ENCODE measurements at places on chromosomes 16 and 17.
A peak's percentile ranks its signal among the peaks of the same experiment; 100 is the strongest.

DNA sequence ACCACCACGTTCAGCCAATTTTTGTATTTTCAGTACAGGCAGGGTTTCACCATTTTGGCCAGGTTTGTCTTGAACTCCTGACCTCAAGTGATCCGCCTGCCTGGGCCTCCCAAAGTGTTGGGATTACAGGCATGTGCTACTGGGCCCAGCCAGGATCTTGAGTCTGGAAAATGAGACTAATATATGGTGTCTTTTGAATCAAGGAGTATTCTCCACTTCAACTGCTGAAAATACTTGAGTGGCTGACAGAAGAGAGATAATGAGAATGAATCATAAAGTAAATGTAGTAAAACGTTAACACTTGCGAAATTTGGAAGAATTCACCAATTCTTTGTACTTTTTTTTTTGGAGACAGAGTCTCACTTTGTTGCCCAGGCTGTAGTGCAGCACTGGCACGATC, 16.6 kb downstream of the SMYD4 start:
- no peak overlapping the region for H3K4me3 ChIP-seq
- DNase-seq = no peak

DNA sequence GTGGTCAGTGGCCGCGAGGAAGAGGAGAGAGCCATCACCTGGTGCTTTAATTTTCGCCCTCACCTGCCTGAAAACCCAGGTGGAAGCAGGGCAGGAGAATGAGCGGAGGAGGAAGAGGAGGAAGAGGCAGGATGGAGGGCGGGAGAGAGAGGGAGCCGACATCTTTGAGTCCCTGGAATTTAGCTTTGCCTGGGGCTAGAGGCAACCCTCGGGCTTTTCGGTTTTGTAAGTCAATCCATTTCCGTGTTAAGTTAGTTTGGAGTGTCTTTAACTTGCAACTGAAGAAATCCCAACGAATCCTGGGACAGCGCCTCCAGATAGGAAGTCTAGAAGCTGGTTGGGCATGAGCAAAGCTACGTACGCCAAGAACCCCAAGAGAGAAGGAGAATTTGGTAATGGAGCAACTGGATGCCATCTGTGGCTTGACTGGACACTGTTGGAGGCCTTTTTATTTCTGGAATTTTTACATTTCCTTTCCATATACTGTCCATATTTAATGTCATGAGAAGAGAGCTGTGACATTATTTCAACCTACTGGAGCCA, 36.9 kb upstream of the ATP2A3 start:
- H3K27ac ChIP-seq = no peak overlapping the region
- peaks cover 4% of the 10 kb centered on the region for H3K4me1 ChIP-seq
- no peak overlapping the region for H3K4me3 ChIP-seq

- DNase-seq = peak; percentile 55
- H3K36me3 ChIP-seq = peaks cover 12% of the 10 kb centered on the region
- H3K4me3 ChIP-seq = no peak overlapping the region
Measured at GRCh38 chr16:67995423-67995822, 3.9 kb downstream of the DPEP2 start.

- H3K27me3 ChIP-seq = no peaks in the 10 kb centered on the region
- peaks cover 89% of the 10 kb centered on the region for H3K4me1 ChIP-seq
- peak overlapping the region; percentile 20 for H3K27ac ChIP-seq
- no peak overlapping the region for H3K4me3 ChIP-seq
- DNase-seq = no peak
Measured at GRCh38 chr16:23947838-23948237, 112.1 kb downstream of the PRKCB start.

- no peak overlapping the region for H3K4me3 ChIP-seq
- no peak for DNase-seq
- no peaks in the 10 kb centered on the region for H3K27me3 ChIP-seq
- no peaks in the 10 kb centered on the region for H3K36me3 ChIP-seq
- H3K4me1 ChIP-seq = peaks cover 3% of the 10 kb centered on the region
- no peak overlapping the region for H3K27ac ChIP-seq
Measured at GRCh38 chr17:73424571-73424970, 112.8 kb upstream of the CDC42EP4 start.

GRCh38 chr16:66600477-66600876, 4.0 kb upstream of the CMTM3 start:
- H3K27ac ChIP-seq = no peak overlapping the region
- DNase-seq = no peak
- peaks cover 35% of the 10 kb centered on the region for H3K4me1 ChIP-seq
- H3K4me3 ChIP-seq = no peak overlapping the region

DNA sequence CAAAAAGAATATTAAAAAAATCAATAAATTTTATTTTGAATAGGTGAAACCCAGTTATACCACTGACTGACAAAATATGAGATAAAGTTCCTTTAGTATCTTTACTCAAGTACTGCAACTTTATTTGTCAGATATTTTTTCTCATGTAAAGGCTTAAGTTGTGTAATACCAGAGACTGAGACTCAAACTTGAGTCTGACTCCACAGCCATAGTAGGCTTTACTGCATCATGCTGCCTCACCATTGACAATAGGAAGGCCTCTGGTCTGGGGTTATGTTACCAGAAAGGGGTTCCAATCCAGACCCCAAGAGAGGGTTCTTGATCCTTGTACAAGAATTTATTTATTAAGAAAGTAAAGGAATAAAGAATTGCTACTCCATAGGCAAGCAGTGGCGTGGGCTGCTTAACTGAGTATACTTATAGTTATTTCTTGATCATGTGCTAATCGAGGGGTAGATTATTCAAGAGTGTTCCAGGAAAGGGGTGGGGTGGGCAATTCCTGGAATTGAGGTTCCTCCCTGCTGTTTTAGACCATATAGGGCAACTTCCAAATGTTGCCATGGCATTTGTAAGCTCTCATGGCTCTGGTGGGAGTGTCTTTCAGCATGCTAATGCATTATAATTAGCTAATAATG, 187.4 kb upstream of the WSB1 start:
- H3K27ac ChIP-seq = no peak overlapping the region
- no peak overlapping the region for H3K4me3 ChIP-seq
- DNase-seq = no peak
- H3K36me3 ChIP-seq = no peaks in the 10 kb centered on the region

DNA sequence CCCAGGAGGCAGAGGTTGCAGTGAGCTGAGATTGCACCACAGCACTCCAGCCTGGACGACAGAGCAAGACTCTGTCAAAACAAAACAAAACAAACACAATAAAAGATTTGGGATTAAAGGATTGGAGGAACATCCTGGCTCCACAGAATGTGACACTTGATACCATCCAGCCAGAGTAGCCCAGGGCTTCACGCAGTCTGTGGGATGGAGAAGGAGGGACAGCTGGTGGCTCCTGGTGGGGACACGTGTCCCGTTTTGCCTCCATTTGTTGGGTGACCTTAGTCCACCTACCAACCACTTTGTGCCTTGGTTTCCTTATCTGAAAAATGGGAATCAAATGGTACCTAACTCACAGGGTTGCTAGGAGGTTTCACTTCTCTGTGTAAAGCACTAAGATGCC, 12.4 kb upstream of the CYB561 start:
- no peak overlapping the region for H3K27ac ChIP-seq
- H3K4me1 ChIP-seq = no peaks in the 10 kb centered on the region
- H3K27me3 ChIP-seq = peaks cover 7% of the 10 kb centered on the region
- H3K4me3 ChIP-seq = no peak overlapping the region

- no peak overlapping the region for H3K27ac ChIP-seq
- peaks cover 5% of the 10 kb centered on the region for H3K27me3 ChIP-seq
- DNase-seq = no peak
- H3K36me3 ChIP-seq = no peaks in the 10 kb centered on the region
Measured at GRCh38 chr17:55451203-55451641, 29.6 kb upstream of the MMD start.

DNA sequence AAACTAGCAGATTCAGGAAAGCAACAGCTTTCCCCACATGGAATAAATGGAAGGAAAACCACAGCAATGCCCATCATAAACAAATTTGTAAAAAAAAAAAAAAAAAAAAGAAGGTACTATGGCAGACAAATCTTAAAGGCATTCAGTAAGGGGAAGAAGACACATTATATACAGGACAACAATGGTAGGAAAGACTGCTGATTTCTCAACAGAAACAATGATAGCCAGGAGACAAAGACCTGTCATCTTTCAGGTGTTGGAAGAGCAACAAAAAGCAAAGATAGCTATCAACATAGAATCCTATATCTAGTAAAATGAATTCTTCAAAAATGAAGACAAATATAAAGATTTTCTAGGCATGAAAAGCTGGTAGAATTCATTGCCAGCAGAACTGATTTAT, 65.9 kb downstream of the KCNJ2 start:
- no peak overlapping the region for H3K27ac ChIP-seq
- no peaks in the 10 kb centered on the region for H3K4me1 ChIP-seq
- no peaks in the 10 kb centered on the region for H3K36me3 ChIP-seq
- H3K27me3 ChIP-seq = peaks cover 3% of the 10 kb centered on the region

DNA sequence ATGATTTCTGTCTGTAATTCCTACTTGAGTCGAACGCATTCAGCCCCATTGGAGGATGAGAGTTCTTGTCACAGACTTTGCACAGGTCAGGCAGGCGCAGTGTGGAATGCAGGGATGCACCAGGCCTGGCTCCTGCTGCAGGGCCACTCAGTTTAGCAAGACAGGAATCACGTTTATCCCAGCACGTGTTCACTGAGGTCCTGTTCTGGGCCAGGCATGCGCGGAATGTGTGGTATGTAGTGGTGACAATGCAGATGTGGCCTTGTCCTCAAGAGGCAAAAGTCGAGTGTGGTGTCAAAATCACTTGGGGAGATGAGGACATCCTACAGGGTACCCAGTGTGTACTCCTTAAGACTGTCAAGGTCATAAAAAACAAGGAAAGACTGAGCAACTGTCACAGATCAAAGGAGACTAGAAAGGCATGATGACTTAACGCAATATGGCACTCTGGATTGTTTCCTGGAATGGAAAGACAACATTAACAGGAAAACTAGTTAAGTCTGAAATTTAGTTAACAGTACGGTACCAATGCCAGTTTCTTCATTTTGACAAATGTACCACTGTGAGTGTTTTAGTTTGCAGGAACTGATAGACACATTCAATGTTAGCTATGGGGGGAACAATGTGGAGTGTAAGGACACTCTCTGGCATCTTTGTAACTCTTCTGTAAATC, 121.5 kb upstream of the ADAMTS18 start:
- peaks cover 20% of the 10 kb centered on the region for H3K27me3 ChIP-seq
- H3K27ac ChIP-seq = no peak overlapping the region
- no peaks in the 10 kb centered on the region for H3K36me3 ChIP-seq
- H3K4me1 ChIP-seq = no peaks in the 10 kb centered on the region
- DNase-seq = no peak
